ENCODE measurements at places on chromosomes 5 and 9.

DNA sequence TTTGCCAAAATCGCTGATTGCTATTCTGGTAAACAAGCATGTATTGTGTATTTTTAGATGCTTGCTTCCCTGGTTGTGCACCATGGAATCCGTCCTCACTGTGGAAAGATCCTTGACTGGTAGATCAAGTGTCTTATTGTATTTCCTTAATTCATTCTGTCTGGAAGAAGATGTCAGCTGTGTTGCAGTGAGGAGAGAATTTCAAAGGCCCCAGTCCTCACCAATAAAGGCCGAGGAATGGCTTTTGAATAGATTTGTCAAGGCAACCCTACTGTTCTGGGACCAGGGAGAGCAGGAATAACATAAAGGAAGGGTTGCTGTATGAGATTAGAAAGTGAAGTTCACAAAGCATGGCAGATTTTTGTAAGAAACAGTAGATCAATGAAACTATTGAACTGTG lies 36.2 kb upstream of the POU5F2 start:
- DNase-seq: no peak

- DNase-seq: no peak
Measured at GRCh38 chr5:62701036-62701435, 122.4 kb downstream of the LRRC70 start.

- no peak for DNase-seq
Measured at GRCh38 chr9:77316058-77316457, 138.7 kb downstream of the VPS13A start.

DNA sequence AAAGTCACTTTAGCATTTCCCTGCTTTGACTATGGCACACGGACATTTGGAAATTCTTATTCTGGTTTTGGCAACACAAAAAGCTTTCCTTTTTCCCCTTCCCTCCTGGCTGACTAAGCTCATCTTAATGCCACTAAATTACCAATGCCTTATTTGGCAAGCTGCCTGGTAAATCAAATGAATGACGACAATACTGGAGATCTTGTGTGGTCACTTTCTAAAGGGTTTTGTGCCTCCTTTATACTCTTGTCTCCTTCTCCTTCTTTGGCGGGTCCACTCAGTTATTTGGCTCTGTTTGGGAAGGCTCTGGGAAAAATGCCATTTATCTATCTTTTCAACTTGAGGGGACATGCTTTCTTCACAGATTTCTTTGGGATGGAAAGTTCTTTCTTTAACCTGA lies 34.9 kb downstream of the SH3GL2 start:
- no peak for DNase-seq

GRCh38 chr9:94826044-94826443 lies 99.5 kb downstream of the AOPEP start:
- no peak for DNase-seq

DNA sequence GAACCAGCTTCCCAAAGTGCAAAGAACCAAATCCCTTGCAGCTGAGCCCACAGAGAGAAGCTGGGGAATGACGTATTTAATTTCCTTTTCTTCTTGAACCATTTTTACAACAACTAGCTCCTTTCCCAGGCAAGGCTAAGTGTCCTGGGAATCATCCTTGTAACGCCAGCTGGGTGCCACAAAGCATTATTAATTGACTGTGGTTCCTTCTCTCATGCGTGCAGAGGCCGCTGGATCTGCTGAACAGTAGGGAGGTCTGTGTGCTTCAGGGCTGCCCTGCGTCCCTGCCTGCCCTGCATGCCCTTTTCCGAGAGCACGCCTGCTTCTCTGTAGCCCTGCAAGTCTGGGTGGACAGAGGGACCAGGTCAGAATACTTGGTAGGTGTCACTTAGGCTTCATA lies 124.1 kb upstream of the OTULINL start:
- peak; percentile 79 for DNase-seq

DNA sequence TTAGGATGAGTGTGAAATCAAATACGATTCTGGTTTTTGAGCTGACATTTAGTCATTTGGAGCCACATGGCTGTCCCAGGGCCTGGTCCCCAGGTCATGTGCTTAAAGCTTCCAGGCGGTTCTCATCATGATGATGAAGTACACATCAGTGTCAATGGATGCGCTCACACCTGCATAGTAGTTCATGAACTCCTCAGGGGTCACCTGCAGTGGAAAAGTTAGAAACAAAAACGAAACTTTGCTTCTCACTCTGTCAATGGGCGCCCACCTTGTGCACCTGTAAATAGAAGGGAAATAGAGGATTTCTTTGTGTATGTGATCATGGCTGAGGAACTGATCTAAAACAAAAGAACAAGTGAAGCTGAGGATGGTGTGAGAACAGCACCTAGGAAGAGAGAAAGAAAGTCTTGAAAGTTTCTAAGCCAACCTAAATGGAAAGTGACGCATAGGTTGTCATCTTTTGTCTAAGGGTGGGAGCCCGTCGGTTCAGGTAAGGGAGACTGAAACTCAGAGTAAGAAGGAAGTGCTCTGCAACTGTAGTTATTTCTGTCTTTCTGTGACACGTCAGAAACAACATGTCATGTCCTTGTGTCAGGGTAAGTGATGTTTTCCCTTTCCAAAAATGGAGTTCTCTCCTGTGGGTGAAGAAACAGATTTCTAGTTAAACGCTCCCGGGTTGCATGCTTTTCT lies 33.8 kb downstream of the CAPSL start:
- DNase-seq: no peak

DNA sequence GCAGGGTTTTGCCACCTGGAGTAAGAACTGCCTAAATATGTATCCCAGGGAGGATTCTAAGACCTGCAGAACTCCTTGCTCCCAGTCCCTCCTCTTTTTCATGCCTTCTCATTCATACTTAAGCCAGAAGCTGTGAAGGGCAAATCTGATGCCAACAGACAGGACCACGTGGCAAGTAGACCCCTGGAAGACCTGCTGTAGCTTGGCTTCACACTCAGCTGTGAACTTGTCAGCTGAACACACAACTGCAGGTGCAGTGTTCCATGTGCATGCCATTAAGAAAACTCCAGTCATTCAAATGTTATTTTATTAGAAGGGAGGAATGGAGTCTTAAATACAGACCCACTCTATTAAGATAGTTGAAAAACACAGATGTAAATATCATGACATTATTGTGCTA lies 79.3 kb upstream of the AGXT2 start:
- DNase-seq: no peak

- DNase-seq: no peak
Measured at GRCh38 chr9:134922932-134923240, 5.2 kb upstream of the FCN1 start.

Measured in NCI-H1694 treated with DMSO at 0.1 percent for 48 hours (cell line).